Stimulated activated CD8-positive, alpha-beta memory T cell treated with anti-CD3 and anti-CD28 coated beads, Interleukin-4, amount 100 ng/mL, for 1 hour (primary cell): ENCODE measurements at places on chromosomes 5 and 9.

DNA sequence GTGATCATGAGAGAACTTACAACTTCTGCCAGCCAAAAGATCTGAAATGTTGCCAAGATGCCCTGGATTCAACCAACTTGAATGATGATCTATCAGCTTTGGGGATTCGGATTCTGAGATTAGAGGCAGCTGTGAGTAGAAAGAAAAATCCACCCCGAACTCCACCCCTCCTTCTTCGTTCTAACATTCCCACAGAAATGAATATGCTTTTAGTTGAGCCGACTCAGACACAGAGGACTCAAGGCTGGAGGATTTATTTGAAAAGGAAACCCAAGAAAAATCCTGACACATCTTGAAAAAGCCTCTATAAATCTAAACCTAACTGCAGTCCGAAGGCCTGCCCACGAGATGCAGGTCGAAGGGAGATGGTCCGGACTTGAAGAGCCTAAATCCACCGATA, 275.0 kb downstream of the GAS1 start:
- no peak for DNase-seq

DNA sequence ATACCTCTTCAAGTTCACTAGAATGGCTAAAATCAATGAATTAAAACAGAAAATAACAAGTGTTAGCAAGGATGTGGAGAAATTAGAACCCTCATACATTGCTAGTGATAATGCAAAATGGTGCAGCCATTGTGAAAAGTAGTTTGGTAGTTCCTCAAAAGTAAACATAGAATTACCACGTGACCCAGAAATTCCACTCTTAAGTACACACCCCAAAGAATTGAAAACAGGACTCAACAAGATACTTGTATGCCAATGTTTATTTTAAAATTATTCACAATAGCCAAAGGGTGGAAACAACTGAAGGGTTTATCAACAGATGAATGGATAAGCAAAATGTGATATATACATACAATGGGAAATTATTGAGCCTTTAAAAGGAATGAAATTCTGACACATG, 70.3 kb downstream of the BARX1 start:
- no peak for DNase-seq

DNA sequence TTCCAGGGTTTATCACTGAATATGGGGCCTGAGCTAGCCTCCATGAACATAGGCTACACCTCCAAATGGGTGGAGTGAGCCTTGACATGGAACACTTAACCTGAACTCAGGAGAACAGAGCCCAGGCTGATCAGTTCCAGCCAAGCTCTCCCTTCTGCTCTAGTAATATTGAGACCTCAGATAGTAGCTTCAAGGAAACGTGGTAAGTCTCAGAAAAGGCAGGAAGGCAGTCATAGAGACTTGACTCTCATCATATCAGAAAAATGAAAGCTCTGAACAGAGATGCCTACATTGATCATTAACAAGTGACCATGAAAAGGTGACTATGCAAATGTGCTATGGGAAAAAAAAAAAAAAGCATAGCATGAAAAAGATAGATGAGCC, 40.5 kb upstream of the MYO10 start:
- DNase-seq: no peak

- no peak for DNase-seq
These were observed 9.0 kb upstream of the WNK2 start for GRCh38 chr9:93174976-93175375.

DNA sequence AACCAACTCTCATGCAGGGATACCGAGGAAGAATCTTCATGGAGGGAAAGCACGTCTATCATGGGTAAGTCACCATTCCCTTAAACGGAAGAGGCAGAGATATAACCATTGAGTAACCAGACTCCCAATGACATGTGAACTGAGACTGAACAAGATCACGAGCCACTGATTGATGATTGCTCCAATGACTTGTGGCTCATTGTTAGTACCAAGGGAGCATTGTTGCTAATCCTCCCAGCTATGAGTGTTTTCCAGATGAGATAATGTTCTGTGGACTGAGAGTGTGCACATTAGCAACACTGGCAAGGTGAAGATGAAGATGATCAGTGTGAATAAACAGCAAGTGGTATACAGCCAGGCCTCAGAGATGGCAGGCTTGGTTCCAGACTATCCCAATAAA, 219.2 kb upstream of the MAP3K1 start:
- DNase-seq: no peak

DNA sequence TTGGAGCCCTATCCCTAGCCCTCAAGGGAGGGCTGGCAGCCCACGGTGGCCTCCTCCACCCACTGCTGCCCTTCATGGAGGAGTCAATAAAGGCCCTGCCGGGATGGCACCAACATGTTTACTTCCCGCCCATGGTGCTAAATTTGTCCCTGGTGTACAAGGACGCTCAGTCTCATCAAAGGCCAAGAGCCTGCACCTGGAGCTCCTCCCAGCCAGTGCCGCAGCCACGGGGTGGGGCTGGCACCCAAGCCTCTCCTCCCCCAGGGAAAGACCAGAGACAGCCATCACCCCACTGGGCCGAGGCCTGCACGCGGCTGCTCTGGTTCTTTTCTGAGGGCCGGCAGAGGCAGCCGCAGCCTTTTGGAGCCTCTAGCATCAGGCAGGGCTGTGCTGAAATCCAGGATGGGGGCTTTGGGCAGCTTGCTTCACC, 34.8 kb upstream of the RXRA start:
- no peak for DNase-seq

GRCh38 chr5:9198394-9198793, 347.5 kb downstream of the SEMA5A start:
- no peak for DNase-seq

DNA sequence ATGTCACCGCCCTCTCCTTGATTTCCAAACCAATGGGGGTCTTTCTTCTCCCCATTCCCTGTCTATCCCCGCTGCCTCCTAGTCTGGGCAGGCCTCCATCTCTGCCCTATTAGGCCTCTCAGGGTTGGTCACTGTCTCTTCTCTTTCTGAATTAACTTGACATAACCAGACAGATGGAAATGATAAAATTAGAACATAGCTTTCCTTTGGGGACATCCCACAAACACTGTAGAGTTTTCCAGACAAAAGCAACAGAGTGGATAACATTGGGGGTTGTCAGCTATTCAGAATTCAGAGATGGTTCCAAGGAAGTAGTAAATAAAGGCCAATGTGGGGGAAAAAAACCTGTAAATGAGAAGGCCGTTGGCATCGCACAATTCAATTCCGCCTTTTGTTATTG, 24.7 kb downstream of the LHX6 start:
- no peak for DNase-seq

DNA sequence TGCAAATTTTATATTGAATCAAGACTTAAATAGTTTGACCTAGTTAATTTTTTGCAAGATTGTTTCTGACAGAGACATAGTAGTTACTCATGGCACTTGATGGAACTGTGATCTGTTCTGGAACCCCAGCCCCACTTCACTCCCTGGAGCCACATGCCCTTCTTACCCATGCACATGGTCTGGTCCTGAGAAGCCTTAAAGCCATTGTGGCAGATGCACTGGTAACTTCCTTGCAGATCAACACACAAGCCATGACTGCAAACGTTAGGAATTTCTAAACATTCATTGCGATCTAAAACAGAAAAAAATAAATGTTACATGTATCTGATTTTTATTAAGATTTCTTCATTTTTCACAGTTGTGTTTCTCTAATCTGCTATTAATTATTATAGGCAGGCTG, 221.2 kb downstream of the SLC12A2 start:
- DNase-seq: no peak

- DNase-seq: no peak
These were observed 21.9 kb upstream of the VDAC1 start for GRCh38 chr5:134026521-134027287.

GRCh38 chr5:136103118-136103517, 29.5 kb upstream of the SMAD5 start:
- DNase-seq: no peak

- no peak for DNase-seq
These were observed 754.7 kb downstream of the DTWD2 start for GRCh38 chr5:118233606-118234005.

GRCh38 chr9:25678846-25679360, 659 bp upstream of the TUSC1 start:
- no peak for DNase-seq

DNA sequence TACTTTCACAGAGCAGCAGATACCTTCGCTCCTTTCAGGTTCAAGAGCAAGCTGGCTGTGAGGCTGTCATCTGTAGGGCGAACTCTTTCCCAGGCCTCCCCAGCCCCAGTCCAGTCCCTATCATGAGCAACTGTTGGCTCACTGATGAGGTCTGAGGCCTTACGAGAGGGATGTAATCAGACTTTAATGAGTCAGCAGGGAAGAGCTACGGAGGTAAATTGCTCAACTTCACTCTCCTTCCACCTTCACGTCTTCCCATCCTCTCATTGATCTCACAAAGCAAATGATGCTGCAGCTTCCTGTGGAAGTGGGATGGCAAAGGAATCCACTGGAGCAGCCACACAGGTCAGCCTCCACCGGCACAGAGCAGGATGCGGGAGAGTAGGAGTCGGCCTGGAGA, 130.7 kb upstream of the TBCA start:
- DNase-seq: no peak

DNA sequence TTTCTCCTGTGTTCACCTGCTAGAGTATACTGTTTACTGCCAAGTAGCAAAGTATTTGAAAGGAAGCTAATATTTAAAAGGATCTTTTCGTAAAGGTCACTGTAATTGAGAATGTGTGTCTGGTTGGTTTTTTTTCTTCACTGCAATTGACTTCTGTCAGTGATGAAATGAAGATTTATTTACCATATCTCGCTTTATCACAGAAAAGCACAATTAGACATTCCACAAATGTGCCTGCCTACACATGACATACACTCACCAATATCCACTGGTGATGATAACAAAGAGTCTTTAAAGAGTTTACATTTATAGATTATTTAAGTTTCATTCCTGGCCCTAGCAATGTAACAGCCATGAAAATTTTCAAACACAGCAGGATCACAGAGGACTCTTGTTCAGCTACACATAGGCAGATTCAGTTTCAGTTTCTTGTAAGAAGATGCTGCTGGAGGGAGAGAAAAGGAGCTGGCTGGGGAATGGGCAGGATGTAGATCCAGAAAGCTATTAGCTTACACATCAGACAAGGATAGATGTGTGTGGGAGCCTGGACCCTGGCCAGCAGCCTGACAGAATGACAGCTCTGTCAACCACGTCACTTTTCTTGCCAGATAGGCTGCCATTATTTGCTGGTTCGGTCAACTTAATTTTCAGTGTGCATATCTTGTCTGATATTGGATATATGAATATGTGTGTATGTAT, 104.0 kb downstream of the GDNF start:
- no peak for DNase-seq
